ENCODE measurements at places on chromosomes 4 and X.

DNA sequence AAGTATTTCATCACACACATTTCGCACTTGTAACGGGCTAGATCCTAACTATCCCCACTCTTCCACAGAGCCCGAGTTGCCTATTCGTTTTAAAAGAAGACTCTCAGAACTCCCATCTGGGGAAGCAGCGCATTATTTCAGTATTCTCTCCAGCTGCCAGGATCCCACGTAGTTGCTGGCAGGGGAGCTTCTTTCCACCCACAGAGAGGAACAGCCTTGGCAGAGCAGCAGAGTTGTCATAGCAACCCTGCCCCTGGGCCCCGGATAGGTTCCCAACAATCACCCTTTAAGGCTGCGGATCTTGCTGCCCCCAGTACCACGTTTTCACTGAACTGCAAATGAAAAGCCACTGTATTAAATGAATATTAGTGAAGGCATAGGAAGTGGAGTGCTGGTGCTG, 106.7 kb downstream of the GPM6A start:
- DNase-seq, result peak; percentile 96

GRCh38 chr4:168879188-168879587, 130.9 kb downstream of the CBR4 start:
- no peak for DNase-seq

GRCh38 chr4:81625422-81626417, 154.0 kb upstream of the RASGEF1B start:
- DNase-seq, result no peak

DNA sequence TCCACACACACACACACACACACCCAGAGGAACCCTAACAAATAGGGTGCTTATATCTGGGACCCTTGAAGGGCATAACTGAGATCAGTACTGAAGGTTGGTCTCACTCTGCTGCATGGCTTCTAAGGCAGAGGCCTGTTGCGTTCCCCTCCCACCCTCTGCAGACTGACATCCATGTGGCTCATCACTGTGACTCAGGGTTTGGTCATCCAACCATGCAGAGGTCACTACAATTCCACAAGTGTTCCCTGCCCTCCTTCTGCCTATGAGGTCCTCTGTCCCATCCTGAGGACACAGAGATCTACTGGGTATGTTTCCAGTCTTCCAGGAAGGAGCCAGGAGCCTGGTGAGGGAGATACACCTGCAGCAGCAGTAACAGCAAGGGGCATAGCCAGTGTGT, 55.8 kb downstream of the XAGE2 start:
- DNase-seq, result no peak

DNA sequence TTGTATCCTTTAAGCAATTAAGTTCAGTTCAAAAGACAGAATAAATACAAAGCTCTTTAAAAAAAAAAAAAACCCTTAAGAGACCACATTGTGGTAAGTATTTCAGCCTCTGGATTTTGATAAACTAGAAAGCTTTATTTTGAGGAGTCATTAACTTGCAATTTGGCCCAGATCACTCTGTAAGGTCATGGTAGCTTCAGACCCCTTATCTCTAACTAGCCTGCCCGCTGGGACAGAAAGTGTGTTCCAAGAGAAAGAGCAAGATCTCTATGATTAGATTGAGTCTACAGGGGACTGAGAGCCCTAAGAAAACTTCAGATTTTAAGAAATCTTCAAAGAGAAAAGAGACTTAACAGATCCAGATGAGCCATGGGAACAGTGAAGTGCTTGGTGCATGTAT, 45.6 kb downstream of the GALNT7 start:
- DNase-seq, result no peak

DNA sequence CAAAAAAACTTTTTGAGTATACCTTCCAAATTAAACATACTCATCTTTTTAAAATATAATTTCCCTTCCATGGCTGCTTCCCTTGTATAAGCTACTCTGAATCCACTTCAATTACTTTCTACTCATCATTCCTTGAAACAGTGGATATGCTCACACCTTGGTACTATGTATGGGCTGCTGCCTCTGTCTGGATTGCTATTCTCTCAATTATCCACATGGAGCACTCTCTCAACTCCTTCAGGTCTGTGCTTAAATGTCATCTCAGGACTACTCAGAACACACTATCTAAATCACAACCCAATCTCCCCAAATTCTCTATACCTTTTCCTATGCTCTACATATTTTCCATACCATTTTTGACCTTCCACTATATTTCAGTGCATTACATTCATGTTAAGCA, 898.9 kb upstream of the EPHA5 start:
- DNase-seq, result no peak

DNA sequence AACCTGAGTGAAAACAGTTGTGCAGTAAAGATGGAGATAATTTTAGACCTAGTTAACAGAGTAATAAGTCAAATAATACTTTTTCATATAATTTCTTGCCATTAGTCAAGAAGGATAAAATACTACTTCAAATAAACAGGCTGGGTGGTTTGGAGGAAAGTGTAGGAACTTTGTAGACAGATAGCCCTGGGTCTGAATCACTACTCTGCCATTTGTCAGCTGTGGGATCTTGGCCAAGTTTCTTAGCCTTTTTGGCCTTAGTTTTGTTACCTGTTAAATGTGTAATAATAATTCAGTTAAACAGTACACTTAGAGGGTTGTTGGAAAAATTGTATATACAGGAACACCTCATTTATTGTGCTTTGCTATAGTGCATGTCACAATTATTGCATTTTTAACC, 163.7 kb downstream of the NPNT start:
- DNase-seq, result no peak

DNA sequence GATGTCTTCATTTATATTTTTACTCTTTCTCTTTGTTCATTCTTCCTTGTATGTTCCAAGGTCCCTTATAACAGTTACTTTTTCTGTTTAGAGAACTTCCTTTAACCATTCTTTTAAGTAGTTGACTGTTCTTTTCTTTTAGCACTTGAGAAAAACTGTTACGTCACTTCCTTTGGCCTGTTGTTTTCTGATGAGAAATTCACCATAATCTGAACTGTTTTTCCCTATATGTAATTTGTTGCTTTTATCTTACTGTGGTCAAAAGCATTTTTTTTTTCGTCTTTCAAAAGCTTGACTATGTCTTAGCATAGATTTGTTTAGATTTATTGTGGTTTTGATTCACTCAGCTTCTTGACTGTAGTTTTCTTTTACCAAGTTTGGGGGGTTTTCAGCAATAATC, 1660.3 kb upstream of the PCDH10 start:
- no peak for DNase-seq

- DNase-seq, result no peak
Observed at GRCh38 chrX:41391606-41392005, 55.5 kb upstream of the NYX start.

DNA sequence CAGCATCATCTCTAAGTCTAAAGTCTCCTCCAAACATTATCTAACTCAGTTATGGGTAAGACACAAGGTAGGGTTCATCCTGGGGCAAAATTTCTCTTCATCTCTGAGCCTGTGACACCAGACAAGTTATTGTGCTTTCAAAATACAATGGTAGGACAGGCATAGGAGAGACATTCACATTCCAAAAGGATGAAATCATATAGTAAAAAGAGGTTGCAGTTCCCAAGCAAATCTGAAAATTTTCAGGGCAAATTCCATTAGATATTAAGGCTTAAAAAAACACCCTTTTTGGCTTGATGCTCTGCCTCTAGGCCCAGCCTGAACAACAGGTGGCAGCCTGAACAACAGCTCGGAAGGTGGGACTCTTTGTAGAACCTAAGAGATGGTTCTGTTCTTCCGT, 448.3 kb upstream of the SLIT2 start:
- DNase-seq, result no peak

- no peak for DNase-seq
Observed at GRCh38 chrX:151815398-151815797, 80.9 kb downstream of the CNGA2 start.

DNA sequence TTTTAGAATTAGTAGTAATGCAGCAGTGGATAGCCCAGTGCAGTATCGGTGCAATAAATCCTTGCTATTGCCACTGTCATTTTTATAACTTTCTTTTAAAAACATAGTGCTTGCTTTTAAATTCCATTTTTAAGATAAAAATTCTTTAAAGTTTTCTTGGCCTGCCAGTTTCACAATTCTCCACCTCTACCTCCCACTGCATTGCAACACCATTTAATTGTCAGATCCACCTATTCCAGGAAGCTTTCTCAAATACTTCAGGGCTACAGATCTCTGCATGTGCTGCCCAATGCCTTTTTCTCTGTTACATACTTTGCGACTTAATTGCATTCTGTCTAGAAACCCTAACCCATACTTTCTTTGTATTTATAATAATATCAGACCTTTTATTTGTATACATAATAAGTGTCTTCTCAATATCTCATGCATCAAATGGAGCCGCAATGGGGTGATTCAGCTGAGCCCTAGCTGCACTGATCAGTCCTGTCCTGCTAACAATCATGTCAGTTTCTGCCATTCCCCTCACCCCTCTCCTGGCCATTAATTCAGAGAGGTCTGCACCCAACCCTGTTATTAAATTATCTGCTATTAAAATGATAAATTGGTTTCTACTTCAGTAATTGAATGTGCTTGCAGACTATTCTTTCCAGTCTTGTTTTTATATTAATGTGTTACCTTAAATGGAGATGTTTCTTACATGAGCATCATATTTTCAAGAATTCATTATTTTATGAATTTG, 193.1 kb downstream of the SLIT2 start:
- DNase-seq, result no peak

DNA sequence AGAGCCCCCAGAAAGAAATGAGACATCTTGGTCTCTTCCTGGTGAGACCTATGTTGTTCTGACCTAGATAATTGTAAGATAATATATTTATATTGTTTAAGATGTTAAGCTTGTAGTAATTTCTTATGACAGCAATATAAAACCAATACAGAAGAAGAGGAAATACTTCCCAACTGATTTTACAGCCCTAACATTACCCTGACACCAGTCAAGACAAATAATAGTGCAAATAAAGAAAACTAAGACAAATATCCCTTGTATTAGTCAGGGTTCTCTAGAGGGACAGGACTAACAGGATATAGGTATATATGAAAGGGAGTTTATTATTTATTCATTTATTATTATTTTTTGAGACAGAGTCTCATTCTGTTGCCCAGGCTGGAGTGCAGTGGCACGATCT, 18.7 kb downstream of the TCEAL8 start:
- DNase-seq, result no peak

- DNase-seq, result no peak
Observed at GRCh38 chr4:16085822-16086221, 2.0 kb upstream of the PROM1 start.

- no peak for DNase-seq
Observed at GRCh38 chr4:55931833-55932232, 16.9 kb upstream of the CEP135 start.

- no peak for DNase-seq
Observed at GRCh38 chr4:174324236-174324635, 40.5 kb downstream of the CEP44 start.

DNA sequence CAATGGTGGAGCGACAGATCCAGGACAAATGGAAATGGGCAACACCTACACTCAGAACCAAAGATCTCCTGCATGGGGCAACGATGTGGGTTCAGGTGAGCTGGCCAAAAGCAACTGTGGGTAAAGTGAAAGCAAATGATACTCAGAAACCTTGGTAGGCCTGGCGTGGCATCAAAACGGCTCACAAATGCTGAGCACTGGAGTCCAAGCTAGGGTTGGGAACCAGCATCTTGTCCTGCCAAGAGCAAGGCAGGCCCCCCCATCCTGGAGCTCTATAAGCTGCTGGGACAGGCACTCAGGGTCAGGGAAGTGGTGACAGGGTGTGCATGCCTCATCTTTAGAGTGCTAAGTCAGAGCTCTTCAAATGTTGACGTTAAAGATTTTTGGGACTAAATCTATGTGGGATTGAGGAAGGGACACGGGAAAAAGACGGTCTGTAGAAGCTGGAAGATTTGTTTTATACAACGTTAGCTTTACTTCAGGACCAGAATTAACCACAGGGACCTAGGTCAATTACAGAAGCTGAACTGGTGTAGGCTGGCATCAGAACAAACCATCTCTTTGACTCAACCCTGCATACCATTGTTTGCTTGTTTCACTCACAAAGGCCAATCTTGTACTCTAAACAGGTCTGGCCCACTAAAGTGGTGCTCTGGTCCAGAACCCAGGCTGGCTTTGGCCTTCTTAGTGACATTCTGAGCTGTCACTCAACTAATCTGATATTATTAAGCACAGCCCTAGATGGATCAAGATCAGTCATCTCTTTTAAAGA, 10.7 kb downstream of the ATP8A1 start:
- no peak for DNase-seq
